ENCODE measurements at places on chromosomes 4 and X. TPM values are rescaled to one million over a fixed set of nuclear protein-coding genes. Genes with fewer than 3 reads are reported as not detected.

The DRD5 gene
- not detected for total RNA-seq

The JADE3 gene
- 7.3 TPM for total RNA-seq

- no peak for DNase-seq
These were observed 32.0 kb upstream of the RPS3A start for GRCh38 chr4:151067316-151067970.

GRCh38 chr4:48640699-48641098 is 139.4 kb downstream of the FRYL start:
- no peak for DNase-seq

The CT47B1 gene
- total RNA-seq = not detected

The PDE6B gene
- not detected for total RNA-seq

The FGA gene
- not detected for total RNA-seq

DNA sequence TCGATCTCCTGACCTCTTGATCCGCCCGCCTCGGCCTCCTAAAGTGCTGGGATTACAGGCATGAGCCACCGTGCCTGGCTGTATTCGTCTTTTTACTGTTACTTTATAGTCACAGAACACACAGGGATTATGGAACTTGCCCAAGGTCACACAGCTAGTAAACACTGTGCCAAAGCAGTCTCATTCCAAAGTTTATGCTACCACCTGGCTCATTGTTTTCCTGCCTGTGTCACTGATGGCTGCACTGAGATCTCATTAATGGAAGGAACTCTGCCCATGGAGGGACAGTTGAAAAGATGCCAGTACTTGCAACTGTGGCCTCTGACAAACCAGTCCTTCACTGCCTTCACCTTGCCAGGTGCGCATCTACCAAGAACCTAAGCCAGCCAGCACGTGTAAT is 517.7 kb downstream of the BCOR start:
- no peak for DNase-seq

DNA sequence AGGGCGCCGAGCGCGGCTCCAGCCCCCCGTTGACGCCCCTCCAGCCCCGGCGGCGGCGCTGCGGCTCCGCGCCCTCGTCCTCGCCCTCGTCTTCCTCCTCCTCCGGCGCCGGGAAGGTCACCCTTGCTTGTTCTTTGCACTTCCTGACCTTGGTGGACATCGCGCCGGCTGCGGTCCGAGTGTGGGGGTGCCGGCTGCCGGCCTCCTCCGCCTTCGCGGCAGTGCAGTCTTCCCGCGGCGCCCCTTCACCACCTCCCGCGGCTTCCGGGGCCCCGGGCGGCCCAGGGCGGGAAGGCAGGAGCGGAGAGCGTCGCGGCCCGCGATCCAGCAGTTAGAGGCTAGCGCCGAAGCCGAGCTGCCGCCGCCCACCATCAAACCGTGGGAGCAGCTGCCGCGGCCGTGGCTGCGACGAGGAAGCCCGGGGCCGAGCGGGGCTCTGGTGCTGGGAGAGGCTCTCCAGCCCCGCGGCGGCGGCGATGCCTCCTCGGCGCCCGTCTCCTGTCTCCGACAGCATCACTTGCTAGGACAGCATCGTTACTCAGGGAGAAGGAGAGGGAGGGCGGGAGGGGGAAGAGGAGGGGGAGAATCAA is at the start of gene TRPC3:
Gene TRPC3, minus strand, starts transcription at position 540 of the 590 bp plus-strand sequence. Its CDS starts 380 bp downstream, at position 160.
- DNase-seq = no peak

GRCh38 chr4:36651253-36651652 is 369.8 kb downstream of the DTHD1 start:
- DNase-seq = no peak

- no peak for DNase-seq
These were observed 29.1 kb downstream of the TBC1D14 start for GRCh38 chr4:6938647-6939271.

The SATL1 gene
- total RNA-seq = not detected
